Kasumi-1 (cell line): ENCODE measurements at places on chromosomes 3 and 15.

DNA sequence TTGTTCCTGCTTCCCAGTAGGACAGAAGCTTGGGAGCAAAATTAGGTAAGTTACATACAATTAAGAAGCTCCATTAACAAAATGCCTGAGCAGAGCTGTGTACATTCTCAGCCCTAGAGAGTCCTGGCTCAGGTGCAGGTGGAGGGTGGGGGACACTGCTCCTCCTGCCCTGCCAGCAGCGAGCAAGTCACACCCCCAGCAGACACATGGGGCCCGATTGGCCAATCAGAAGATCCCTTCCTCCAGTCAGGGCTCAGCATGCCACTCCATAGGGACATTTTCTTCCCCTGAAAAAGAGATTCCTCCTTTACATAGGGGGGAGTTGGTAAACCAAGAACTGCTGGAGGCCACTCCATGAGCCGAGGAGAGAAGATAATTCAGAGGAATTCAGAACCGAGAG lies 62.1 kb downstream of the PLXNA1 start:
- no peak for DNase-seq

- DNase-seq, result no peak
These were observed 326.4 kb upstream of the IGF1R start for GRCh38 chr15:98321896-98322295.

DNA sequence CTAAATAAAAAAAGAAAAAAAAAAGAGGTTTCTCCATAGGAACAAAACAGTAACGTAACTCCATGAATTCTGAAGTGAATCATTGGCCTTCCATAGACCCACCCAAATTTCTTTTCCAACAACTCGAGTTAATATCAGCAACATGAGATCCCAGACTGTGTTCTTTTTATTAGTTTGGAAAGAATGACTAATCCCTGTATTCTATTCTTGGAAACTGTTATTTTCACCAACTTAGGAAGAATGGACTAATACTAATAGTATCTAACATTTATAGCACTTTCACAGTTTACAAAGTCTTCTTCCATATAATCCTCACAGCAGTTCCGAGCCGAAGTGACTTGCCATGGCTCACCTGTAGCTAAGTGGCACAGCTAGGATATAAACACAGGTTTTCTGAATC lies 72.7 kb upstream of the SLC4A7 start:
- DNase-seq, result no peak

DNA sequence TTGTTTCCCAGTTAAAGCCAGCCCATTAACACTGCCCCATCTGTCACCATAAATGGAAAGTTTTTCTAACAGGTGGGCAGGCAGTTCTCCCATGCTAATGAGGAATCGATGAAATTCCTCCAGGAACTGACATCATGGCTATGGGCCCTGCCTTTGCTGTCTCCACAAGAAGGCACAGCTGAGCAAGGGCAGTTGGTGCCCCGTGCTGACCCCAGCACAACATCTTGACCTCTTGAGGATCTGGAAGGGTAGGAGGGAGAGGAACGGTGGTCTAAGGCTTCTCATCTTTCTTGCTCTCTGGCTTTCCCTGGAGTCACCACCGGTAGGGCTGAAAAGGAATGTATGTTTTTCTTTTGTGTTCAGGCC lies 46.7 kb downstream of the CHCHD6 start:
- no peak for DNase-seq

GRCh38 chr15:64070106-64070505 lies 23.5 kb downstream of the CIAO2A start:
- no peak for DNase-seq

DNA sequence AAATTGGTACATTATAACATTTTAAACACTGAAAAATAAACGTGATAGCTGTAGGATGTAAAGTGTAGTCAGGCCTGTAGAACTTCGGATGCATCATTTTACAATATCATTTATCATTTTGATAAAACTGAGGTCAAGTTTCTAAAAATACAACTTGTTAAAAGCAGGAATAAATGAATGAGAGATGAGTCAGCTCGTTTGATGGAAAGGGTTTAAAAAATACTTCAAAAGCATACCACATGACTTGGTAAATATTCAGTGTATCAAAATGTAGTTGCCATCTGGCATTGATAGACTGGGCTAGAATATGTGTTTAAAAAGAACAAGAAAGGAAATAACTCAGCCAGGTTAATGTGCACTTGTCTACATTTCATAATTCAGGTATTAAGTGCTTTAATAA lies 357.0 kb downstream of the TIGIT start:
- no peak for DNase-seq

- no peak for DNase-seq
These were observed 82.0 kb upstream of the TBL1XR1 start for GRCh38 chr3:177279118-177279815.

DNA sequence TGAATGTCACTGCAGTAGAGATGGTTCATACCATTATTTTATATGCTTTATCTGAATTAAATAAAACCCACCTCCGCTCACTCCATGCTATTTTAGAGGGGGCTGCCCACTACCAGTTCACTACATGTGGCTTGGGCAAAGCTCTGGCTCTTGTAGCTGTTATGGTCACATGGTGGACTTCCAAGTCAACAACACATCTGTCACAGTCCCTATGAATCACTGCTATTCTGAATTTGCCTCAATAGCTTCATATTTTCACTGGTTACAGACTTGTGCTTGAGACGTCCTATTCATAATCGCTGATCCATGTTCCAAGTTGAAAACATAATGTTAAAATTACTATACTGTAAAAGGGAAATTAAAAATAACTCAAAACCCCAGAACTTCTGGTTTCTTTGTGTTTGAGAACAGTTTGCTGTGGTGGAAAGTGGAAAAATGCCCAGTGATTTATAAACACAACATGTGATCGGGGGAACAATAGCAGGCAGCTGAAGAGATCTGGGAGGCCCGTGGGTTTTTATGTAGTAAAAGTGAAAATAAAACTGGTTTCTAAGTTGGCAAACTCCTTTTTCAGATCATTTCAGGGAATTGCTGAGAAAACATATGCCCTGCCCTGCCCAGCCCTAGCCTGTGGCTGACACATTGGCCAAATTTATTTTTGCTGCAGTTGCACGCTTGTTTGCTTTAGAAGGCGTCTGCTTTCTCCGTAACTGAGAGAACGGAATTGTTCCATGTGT lies 128.8 kb upstream of the PRR23C start:
- no peak for DNase-seq

- DNase-seq, result no peak
These were observed at the start of gene ZBTB38 for GRCh38 chr3:141368062-141368924. Gene ZBTB38 (plus strand): TSS chr3:141368504. CDS start chr3:141442389, 73,885 bp downstream.
